ENCODE measurements at places on chromosomes 4 and X. TPM values are rescaled to one million over a fixed set of nuclear protein-coding genes. Genes with fewer than 3 reads are reported as not detected.

Gene CCKAR
- total RNA-seq: not detected

Gene VCX
- not detected for total RNA-seq

Gene NCAPG
- total RNA-seq: 39.1 TPM

Gene SPANXN5
- total RNA-seq: not detected

Gene KLHL2
- total RNA-seq: 20.1 TPM

Gene VCX2
- total RNA-seq: not detected

Gene UGT2B15
- total RNA-seq: not detected

Gene MCTS1
- 47.0 TPM for total RNA-seq

Gene EVC
- 19.3 TPM for total RNA-seq

Gene ITGB1BP2
- total RNA-seq: 2.7 TPM

Gene MND1
- 0.98 TPM for total RNA-seq

Gene ARHGAP10
- 21.9 TPM for total RNA-seq

Gene IL15
- 0.65 TPM for total RNA-seq

Gene EGF
- total RNA-seq: under 0.01 TPM
